ENCODE measurements at places on chromosomes 11 and 22.
A peak's percentile ranks its signal among the peaks of the same experiment; 100 is the strongest.

DNA sequence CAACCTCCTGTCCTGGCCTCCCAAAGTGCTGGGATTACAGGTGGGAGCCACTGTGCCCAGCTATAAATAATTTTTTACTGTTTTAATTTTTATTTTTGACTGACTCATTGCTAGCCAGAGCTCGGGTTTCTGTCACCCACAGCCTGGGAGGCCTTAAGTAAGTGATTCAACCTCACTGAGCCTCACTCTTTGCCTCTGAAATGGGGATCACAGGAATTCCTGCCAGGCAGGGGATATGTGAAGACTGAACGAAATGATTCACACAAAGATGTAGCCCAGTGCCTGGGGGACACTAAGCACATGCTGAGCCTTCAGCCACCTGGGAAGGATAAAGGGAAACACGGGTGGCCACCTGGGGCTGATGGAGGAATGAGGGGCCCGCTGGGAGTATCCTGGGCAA lies 3.8 kb upstream of the LRRC74B start:
- no peak for DNase-seq

GRCh38 chr22:42162728-42163489 lies 32.3 kb upstream of the CYP2D6 start:
- no peak for DNase-seq

GRCh38 chr11:27215471-27216269 lies 147.3 kb downstream of the CCDC34 start:
- no peak for DNase-seq

- peak; percentile 48 for DNase-seq
Observed at GRCh38 chr11:123484448-123484847, 54.4 kb downstream of the GRAMD1B start.

DNA sequence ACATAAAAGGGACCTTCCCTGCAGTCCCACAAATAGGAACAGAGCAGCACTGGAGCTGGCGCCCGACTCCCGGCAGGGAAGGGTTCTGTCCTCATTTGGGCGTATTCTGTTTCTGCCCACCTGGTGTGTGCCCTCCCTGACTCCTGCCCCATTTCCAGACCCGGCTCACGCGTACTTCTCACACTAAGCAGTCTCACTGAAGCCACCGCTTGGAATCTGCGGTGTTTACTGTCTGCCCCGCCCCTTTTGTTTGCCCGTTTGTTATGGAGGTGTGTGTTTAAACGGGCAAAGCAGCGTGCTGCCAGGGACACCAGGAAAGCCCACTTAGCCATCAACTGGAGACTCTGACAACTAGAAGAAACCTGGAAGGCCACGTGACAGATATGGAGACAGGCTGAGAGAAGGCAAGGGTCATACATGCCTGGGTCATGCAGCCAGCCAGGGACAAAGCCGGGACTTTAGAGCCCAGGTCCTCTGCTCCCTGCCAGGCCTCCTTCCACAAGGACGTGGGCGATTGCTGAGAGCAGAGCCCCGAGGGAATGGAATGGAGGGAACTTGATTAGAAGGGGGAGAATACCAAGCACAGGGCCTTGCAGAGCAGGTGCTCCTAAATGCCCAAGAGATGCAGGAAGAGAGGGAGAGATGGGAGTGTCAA lies 8.7 kb upstream of the EFCAB6 start:
- no peak for DNase-seq

- DNase-seq, result no peak
Observed at GRCh38 chr11:14189874-14190273, 169.1 kb downstream of the RRAS2 start.

GRCh38 chr22:24124247-24124646 lies 57.0 kb upstream of the SUSD2 start:
- DNase-seq, result no peak

DNA sequence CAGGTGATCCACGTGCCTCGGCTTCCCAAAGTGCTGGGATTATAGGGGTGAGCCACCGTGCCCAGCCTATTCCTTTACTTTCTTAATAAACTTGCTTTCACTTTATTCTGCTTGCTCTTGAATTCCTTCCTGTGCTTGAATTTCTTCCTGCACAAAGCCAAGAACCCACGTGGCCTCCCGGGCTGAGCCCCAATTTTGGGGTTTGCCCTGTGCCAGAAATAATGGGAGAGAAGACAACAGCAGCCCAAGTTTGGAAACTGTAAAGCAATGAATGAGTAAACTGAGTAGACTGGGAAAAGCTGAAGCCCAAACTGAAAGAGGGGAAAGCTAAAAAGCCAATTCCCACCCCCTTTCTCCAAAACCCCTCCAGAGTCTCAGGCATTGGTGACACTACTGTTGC lies 136.4 kb downstream of the NECTIN1 start:
- no peak for DNase-seq

- DNase-seq, result no peak
Observed at GRCh38 chr22:47288680-47289079, 526.2 kb downstream of the TBC1D22A start.

DNA sequence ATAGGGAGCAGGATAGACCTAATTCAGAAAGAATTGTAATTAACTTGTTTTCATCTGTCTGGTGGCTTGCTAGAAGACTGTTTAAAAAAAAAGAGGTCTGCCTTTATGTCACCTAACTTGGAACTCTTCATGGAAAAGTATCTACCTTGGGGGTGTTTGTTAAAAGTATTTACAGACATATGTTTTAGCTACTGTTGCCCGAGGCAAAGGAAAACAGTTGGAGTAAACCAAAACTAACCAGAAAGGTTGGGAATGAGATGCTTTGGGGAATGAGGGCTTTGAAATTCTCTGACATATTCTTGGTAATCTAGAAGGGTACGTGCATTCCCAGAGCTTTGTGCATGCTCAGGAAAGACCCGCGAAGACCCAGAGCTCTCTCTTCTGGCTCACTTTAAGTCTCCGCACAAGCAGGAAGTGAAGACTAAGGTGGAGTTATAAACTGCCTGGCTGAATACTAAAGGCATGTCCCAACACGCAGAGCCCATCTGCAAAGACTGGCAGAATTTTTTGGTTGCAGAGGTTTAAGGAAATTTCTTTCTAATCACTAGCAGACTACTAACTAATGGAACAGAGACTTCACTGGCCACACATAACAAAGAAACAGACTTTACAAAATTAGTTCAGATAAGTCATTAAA lies 33.2 kb downstream of the HIKESHI start:
- no peak for DNase-seq

DNA sequence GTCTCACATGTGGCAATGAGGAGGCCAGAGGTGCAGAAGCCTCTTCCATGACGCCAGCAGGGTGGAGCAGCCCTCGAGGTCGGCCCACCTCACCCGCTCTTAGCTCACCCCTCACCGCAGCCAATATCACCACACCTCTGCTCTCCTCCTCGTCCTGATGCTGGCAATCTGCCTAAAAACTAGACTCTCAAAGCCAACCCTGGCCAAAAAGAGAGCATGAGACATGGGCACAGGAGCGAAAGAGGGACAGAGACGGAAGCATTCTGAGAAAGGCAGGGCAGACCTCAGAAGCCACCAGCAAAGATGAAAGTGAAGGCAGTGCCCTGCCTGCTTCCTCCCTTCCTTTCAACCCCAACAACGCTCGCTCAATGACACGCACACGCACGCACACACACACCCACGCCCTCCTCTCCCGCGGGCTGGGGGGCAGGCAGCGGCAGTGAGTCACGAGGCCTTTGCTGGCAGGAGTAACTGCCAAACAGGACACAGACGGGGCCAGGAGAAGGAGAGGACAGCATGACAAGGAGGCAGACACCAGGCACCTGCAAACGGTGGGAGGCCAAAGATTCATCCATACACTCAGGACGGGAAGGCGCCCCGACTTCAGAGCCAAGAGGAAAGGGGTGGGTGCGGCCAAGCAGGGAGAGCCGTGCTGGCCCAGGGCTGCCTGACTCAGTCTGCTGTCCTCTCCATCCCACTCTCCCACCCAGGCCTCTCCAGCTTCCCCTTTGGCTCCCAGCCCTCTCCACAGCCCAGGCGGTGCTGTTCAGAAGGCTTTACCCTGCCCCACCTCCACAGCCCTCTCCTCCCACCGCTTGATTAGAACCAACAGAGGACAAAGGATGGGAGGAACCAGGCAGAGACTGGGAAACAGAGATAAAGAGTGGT lies 11.4 kb downstream of the IGSF9B start:
- no peak for DNase-seq

DNA sequence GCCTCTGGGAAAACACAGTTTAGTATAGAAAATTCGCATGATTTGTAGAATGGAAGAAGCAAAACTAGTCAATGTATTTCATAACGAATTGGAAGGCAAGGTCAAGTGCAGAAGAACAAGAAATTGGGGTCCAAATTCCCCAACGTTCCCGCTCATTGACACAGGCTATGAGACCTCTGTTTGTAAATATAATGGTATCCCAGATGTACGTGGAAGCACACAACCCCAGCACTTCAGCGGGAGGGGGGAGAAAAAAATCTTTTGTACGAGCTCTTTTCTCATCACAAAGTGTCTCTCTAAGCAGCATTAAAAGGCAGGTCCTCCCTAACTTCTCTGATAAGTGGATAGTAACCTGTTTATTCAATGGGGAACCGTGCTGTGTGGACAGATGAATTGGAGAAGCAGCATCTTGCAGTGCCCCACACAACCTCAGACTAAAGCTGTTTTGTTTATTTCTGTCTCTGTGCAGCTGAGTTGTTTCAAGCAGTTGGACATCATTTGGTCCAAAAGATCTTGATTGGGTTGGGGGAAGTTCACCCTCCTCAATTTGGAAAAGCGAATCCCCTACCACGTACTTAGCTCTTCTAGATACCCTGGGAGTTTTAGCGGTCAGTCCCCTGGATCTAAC lies 1.1 kb upstream of the GAB2 start:
- DNase-seq, result no peak

DNA sequence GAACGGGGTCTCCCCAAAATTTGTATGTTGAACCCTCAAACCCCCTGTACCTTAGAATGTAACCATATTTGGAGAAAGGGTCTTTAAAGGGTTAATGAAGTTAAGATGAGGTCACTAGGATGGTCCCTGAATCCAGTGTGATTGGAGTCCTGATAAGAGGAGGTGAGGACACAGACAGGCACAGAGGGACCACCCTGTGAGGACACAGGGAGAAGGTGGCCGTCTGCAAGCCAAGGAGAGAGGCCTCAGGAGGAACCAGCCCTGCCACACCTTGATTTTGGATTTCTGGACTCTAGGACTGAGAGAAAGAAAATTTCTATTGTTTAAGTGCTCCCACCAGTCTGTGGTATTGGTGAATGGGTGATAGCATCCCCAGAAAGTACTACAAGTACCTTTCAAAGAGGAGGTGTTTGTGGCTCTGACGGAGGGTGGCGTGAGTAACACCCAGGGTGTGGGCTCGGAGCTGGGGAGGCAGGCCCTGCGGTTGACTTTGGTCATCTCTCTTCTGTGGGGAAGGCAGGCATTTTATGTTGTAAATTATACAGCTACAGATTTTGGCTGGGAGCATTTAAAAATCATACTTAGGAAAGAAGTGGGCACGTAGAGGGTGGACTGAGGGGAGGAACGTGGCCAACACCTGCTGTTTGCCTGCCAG lies 13.8 kb downstream of the MRGPRF start:
- no peak for DNase-seq

GRCh38 chr11:113817162-113817561 lies 37.6 kb downstream of the CLDN25 start:
- DNase-seq, result no peak

DNA sequence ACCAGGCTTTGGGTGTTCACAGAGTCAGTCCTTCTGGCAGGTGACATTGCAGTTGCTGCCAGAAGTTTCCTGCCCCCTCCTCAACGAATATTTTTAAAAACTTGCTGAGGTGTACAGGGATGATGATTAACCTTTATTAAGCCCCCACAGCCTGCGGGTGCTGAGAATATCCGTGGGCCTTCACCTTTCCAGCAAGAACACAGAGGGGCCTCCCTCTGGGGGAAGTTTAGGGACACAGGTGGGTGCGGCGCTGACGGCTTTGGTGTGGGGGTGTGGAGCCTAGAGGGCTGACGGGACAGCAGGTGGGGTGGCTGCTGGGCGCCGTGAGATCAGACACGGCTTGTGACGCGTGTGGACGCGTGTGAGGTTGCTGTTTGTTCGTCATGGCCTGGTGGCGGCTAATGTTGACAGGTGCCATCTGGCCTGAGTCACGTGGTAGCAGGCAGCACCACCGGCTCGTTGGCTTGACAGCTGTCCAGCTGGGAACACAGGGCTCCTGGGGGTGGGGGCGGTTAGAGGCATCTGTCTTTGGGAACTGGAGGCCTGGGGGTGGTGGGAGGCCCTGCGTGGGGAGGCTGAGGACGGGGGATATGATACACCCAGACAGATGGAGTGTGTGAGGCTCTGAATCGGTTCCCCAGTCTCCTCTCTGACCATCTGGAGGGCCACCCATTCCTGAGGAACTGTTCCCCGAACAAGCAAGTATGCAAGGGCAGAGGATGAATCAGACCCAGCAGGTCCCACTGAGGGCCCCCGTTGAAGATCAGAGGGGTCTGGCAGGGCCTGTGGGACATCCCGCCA lies 12.5 kb upstream of the LRRC10B start:
- no peak for DNase-seq

GRCh38 chr11:925158-925495 lies 543 bp upstream of the AP2A2 start:
- no peak for DNase-seq
